Activated CD4-positive, alpha-beta T cell treated with anti-CD3 and anti-CD28 coated beads for 24 hours (primary cell): ENCODE measurements at places on chromosomes 1 and 21.

DNA sequence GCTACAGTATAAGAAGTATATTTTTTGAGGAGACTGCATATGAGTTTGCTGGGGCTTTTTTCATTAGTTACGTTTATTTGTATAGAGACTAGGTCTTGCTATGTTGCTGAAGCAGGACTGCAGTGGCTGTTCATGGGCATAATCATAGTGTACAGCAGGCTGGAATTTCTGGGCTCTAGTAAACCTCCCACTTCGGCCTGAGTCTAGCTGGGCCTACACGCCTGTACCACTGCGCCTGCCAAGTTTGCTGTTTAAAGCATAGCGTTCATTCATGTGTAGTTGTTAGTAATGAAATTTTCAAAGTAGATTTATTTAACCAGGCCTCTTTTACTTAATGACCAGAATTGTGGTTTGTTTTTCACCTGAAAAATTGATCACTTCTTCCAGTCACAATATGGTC lies 33.8 kb downstream of the HS2ST1 start:
- no peak for DNase-seq

DNA sequence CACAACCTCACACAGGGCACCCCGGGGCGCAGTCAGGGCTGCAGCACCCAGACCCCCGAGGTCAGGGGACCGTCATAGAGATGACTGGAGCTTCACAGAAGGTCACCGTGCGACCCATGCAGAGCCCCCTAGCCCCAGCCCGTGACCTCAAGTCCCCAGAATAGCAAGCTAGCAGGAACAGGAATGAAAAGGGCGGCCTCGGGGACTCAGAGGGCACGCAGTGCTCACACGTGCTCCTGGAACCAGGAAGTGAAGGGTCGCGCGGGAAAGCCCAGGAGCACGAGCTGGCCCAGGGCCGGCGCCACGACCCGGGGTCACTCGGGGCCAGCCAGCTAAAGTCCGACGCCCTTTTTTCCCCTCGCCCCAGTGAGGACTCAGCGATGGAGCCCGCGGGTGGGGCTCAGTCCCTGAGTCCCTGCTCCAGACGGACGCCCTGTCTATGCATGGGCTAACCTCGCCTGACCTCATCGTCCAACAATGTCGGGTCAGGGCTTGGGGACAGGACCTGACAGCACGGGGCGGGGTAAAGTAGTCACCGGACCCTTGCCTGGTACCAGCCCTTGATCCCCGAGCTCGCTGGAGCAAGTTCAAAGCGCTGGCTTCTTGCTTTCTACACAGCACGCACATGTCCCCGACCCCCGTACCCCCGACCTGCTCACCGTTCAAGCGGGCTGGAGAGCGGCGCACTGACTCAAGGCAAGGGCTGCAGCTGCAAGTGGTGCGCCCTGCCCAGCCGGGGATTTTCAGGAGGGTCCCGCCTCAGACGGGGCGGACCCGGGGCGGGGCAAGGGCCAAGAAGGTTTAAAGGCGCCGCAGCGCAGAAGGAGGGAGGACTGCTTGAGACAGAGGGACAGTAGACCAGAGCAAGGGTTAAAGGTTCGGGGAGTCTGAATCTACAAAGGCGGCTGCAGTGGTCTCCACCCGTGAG lies at the start of gene TAGLN2:
TSS of gene TAGLN2 (minus strand) at position 717 of the 928 bp plus-strand sequence. CDS start 4,998 bp downstream, outside the sequence.
- peak; percentile 86 for DNase-seq

GRCh38 chr21:46151989-46152926 lies 3.1 kb downstream of the FTCD start:
- DNase-seq = no peak

DNA sequence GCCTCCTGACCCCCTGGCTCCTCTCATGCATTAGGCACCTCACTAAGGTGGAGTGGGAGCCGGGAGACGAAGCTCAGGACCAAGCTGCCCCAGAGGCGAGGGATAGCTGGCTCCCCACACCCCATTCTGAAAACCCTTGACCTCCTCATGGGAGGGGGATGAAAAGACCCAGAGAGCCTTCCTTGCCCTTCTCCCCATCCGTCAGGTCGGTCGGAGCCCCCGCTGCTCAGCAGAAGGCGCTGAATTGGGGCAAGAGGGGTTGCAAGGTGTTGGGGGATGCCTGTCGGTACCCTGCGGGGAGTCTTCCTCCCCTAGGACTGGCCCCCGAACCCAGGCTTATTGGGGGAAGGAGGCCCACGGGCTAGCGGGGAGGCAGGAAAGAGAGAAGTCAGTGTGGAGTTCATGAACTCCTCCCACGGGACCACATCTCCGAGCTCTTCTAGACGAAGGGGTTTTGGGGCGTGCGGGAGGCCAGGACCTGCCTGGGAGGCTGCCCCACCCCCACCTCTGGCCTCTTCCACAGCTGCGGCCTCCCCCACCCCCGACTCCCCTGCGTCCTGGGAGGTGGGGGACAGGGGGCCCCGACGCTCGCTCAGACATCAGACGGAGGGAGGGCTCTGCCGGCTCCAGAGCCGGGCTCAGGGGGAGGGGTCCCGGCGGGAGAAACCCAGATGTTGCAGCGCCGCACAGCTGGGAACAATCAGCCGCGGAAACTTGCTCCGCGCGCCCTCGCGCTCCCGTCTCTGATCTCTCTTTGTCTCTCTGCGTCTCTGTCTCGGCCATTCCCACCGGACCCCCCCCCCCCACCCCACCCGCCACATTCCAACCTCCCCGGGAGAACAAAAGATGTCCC lies 719 bp downstream of the MFAP2 start:
- no peak for DNase-seq

- no peak for DNase-seq
Observed at GRCh38 chr1:168467452-168467851, 76.3 kb downstream of the XCL2 start.

DNA sequence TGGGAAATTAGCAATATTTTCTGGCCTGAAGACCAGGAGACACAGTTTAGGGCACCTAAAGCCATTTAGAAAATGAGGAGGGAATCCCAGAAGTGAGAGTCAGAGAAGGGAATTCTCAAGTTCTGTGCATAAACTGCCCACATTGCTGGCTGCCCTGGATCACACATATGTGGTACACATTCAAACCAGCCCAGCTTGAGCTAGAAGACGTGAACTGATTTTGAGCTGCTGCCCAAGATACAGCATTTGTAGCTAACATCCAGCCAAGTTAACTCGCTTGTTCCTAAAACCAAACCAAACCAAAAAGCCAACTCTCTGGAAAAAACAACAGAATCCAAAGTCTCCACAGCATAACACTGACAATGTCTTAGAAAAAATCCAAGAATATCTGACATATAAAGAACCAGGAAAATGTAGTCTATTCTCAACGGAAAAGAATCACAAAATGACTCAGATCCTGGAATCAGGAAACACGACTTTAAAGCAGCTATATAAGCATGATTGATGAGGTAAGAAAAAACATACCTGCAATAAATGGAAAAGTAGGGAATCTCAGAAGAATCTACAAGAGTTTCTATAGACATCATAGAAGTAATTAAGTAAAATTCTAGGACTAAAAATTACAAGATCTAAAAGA lies 18.2 kb upstream of the QSOX1 start:
- no peak for DNase-seq

DNA sequence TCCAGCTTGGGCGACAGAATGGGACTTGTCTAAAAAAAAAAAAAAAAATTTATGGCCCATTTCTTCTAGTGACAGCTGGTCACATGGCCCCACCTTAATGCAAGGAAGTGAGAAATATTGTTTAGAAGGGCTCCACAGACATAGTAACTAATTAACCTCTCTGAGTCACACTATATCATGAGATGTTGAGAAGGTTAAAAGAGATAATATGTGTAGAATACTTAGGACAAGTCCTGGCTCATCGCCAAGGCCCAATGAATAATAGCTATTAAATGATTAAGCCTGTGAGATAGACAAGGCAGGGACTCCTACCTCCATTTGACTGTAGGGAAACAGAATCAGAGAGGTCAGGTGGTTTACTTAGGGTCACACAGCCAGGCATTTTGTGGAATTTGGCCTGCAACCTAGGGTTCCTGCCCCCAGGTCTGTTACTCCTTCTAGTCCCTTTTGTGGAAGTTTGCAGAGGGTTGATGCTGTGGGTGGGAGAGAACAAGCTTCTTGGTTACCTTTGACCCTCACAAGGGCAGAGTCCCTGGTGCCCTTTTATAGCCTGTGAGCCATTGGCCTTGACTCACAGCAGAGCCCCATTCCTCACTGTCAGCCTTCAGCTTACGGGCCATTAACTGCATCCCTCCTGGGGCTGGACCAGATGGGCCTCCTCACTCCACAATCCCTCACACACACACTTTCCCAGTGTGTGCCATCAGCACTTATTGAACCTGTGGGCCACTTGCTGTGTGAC lies 48.5 kb downstream of the OPRD1 start:
- DNase-seq = no peak

DNA sequence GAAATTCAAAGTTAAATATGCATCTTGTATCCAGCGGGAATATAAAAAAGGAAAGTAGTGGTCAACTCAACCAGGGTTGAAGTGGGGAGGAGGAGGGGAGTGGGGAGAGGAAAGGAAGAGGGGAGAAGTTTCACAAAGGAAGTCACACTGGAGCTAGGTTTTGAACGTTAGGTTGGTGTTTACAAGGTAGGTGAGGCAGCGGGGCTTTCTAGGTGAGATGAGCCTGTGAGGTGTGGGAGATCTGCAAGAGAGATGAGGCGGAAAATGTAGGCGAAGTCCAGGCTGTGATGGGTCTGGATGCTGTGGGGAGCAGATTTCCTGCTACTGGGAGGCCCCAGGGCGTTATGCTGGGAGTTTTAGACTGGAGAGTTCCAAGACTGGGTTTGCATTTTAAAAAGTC lies 36.1 kb upstream of the IL20 start:
- DNase-seq = no peak

- DNase-seq = no peak
Observed at GRCh38 chr1:199242147-199242546, 603.3 kb downstream of the PTPRC start.
